ENCODE measurements at places on chromosomes 2 and 18. TPM values are rescaled to one million over a fixed set of nuclear protein-coding genes. Genes with fewer than 3 reads are reported as not detected.

Gene EPC2
- polyA plus RNA-seq, result 58.3 TPM

Gene IL1R1
- 31.2 TPM for polyA plus RNA-seq

DNA sequence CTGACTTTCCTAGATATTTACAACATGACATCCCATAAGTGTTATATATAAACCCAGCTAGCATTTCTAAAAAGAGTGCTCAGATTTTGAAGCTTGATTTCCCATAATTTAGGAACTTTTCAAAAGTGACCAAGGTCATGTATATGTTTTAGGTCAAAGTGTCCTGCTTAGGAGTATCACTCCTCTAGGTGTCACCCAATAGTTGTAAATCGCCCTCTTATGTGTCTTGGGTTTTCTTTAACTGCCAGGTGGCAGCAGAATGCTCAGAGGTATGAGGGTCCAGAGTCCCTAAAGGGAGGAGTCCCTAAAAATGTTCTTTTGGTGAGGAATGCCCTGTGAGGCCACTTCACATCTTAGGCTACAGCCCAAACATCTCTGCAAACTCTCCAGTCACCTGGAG lies 358.3 kb downstream of the CELF4 start:
- DNase-seq, result no peak

- DNase-seq, result no peak
These were observed 12.0 kb downstream of the OBSL1 start for GRCh38 chr2:219559156-219559915.

DNA sequence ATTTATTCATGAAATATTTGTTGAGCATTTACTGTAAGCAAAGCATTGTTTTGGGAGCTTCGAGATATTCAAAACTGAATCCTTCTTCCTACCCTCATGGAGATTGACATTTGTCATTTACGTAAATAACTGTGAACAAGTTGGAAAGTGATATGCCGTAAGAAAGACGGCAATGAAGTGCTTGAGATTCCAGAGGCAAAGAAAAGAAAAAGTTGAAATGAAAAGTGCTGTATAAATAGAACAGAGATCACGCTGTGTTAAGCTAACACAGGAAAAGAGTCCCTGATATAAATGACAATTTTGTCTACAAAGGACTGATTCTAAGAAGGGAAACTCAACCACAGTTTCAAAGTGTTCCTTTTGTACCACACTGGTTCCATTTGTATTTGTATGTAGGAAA lies 1.8 kb downstream of the CHRNA1 start:
- no peak for DNase-seq

- no peak for DNase-seq
These were observed 43.2 kb downstream of the TMEM18 start for GRCh38 chr2:634041-634440.

DNA sequence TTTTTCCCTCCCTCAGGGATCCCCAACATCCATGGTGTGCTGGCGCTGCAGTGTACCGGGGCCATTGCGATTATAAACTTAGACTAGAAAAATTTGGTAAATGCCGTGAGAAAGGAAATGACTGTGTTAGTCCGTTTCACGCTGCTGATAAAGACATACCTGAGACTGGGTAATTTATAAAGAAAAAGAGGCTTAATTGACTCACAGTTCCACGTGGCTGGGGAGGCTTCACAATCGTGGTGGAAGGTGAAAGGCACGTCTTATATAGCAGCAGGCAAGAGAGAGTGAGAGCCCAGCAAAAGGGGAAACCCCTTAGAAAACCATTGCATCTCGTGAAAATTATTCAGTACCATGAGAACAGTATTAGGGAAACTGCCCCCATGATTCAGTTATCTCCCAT lies 44.3 kb downstream of the NTSR2 start:
- no peak for DNase-seq

- DNase-seq, result no peak
These were observed 65.6 kb upstream of the CD302 start for GRCh38 chr2:159863526-159864160.
